ENCODE measurements at places on chromosomes 3 and 15.

- no peak for DNase-seq
These were observed 45.4 kb downstream of the SSR3 start for GRCh38 chr3:156509189-156510174.

DNA sequence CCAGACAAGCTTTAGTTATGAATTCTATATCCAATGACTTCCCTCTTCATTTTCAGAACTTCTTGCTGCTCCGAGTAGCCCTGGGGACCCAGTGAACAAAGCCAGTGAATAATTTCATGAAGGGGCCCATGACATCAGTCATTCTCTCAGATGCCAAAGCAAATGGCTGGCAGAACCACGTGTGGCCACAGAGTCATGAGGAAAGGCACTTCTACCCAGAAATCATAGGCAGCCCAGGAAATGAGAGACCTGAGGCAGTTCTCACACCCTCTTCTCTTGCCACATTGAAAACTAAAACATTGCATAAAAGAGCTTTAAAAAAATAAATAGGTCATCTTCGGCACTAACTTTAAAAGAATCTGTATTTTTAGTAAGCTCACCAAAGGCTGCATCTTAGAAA lies 4.3 kb upstream of the UACA start:
- DNase-seq: peak; percentile 21

- peak; percentile 51 for DNase-seq
These were observed 19.1 kb downstream of the SLC12A6 start for GRCh38 chr15:34318277-34319079.

- no peak for DNase-seq
These were observed 844.7 kb downstream of the DIPK2A start for GRCh38 chr3:144816323-144816722.

DNA sequence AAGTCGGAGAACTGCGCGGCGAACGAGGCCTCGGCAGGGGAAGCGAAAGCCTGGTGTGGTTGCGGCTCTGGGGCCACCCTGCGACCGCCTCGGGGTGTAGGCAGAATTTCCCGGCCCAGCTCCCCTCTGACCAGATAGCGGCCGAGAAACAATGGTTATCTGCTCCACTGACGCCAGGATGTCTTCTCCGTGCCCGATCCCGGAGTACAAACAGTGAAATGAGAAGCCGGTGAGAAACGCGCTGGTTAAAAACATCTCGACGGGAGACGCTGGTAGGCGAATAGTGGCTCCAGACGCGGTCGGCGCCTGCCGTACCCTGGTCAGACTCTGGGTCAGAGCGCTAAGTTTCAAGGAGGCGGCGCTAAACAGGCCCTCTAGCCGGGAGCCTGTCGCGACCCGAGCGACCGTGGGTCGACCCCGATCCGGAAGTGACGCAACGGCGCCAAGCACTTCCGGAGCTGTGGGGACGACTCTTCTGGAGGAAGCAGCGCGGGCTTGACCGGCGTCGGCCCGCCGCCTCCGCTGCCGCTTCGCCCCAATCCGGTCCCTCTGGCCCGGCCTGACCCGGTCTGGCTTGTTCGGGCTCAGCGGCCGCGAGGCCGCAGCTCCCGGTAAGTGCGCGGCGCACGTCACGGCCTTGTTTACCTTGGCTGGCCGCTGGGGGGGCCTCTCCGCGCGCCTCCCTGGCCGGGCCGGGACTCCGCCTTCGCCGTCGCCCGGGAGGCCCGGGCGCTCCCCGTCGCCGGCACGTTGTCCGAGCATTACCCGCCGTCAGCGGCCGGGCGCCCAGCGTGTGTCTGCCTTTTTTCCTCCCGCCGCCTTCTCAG lies at the start of gene ARIH2:
TSS of gene ARIH2 (plus strand) at position 455 of the 827 bp plus-strand sequence. CDS start 8,717 bp downstream, outside the sequence.
- peak; percentile 93 for DNase-seq

DNA sequence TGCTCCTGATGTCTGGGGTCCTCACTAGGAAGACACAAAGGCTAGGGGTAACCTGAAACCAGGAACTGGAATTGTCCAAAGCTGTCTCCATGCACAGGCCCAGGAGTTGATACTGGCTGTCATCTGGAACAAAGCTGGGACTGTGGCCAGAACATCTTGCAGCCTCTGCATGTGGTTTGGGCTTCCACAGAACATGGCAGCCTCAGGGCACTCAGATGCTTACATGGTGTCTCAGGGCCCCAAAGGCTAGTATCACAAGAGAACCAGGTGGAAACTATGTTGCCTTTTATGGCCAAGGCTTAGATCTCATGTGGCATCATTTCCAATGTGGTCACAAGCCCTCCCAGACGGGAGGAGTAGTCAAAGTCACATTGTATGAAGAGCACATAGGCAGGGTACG lies 335.2 kb upstream of the TRIM42 start:
- no peak for DNase-seq

DNA sequence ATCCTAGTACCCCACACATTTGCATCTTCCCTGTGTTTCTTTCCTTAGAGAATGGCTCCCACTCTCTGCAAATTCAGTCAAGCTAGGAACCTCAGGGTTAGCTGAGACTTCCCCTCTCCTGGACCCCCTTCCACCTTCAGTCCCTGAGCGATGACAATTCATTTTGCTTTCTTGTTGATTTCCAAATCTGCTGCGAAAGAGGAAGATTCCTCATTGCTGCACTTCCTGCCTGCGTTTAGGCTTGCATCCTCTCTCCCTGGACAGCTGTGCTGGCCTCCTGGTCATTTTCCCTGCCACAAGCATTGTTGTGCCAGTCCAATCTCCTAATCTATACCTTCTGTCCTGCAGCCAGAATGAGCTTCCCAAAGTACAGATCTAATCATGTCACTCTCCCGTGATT lies 12.3 kb upstream of the DGKG start:
- no peak for DNase-seq

GRCh38 chr3:186940967-186941366 lies 10.6 kb downstream of the ST6GAL1 start:
- no peak for DNase-seq

DNA sequence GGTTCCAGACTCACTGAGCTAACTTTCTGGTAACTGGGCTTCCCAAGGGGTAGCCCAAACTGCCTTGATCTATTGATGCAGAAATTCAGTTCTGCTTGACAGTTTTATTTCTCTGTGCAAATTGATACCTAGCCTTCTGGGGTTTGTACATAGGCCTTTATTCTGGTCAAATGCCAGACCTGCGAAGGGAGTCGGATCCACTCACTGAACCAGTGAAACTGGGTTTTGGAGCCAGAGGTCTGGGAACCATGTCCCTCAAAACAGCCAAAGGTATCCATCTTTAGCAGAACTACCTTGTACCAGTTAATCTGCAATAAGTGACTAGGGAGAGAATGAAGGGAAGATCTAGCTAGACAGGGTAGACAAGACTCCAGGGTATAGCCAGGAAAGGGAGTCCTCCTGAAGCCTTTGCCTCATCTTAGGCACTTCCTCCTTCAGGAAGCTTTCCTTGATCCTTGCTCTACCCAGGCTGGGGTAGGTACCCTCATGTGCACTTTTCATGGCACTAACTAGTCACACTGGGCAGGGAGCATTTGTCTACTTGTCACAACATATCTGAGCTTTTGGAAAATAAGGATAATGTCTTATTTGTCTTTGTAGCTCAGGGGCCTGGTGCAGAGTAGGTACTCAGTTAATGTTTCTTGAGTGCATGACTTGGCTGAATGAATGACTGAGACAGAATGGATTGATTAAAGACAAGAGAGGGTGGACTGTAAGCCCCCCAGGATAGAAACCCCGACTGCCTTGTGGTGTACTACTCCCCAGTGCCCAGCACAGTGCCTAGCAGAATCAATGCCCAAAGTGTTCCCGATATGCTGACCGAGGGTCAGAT lies 1.4 kb upstream of the SNX33 start:
- DNase-seq: no peak

- no peak for DNase-seq
These were observed 29.4 kb downstream of the LYSMD4 start for GRCh38 chr15:99703603-99704443.

DNA sequence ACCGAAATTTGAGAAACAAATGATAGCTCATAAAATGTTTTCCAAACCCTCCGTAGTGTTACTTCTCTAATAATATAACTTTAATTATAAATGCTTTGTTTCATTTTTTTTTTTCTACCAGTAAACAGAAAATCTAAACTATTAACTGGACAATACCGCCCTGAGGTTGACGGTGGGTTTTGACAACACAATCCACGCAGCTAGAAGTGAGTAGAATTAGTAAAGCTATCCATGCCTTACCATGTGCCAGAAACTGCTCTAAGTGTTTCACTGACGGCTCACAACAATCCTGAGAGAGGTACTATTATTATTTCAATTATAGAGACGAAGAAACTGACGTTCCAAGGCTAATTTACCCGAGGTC lies 410 bp downstream of the NDUFAF1 start:
- DNase-seq: no peak

GRCh38 chr3:11928381-11928780 lies 75.8 kb upstream of the SYN2 start:
- DNase-seq: no peak

DNA sequence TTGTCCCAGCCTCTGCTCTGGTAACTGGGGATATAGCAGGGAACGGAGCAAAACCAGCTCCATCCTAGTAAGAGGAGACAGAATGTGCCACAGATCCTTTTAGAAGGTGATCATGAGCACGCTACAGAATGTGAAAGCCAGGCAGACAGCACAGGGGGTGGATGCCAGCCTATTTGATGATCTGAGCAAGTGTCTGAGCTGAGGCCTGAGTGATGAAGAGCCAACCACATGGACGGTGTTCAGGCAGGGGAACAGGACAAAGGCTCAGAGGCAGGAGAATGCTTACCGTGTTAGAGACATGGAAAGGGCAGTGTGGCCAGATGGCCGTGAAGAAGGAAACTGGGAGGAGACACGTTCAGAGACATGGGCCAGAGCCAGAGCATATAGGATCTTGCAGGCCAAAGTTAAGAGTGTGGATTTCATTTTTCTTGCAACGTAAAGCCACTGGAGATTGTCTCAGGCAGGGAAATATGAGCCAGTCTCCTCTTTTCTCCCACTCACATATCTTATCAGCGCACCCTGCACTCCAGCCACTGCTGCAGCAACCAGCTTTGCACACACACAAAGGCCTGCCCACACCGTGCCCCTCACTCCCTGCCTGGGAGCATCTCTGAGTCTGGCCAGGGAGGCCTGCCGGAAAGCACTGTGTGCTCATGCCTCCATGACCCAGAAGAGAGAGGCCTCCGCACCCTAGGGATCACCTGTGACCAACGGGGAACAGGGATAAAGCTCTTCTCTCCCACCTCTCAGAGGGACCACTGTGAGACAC lies 20.1 kb downstream of the RAB43 start:
- no peak for DNase-seq

GRCh38 chr15:74383286-74383685 lies 15.8 kb upstream of the CYP11A1 start:
- DNase-seq: no peak

- DNase-seq: no peak
These were observed 132.6 kb upstream of the LIPC start for GRCh38 chr15:58298879-58299850.

DNA sequence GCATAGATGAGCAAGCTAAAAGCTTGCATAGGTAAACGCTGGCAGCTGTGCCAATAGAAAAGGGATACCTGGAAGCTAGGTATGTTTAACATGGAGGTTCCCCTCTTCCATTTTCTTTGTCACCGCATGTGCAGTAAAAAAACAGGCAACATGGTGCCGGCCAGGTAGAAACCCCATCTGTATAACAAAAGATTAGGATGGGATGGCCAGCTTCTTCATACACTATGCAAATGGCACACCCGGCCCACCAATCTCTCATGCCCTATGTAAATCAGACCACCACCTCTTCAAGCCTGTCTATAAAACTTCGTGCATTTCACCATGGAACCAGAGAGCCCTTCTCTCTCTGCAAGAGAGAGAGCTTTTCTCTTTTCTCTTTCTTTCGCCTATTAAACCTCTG lies 224.3 kb upstream of the P2RY1 start:
- DNase-seq: no peak

DNA sequence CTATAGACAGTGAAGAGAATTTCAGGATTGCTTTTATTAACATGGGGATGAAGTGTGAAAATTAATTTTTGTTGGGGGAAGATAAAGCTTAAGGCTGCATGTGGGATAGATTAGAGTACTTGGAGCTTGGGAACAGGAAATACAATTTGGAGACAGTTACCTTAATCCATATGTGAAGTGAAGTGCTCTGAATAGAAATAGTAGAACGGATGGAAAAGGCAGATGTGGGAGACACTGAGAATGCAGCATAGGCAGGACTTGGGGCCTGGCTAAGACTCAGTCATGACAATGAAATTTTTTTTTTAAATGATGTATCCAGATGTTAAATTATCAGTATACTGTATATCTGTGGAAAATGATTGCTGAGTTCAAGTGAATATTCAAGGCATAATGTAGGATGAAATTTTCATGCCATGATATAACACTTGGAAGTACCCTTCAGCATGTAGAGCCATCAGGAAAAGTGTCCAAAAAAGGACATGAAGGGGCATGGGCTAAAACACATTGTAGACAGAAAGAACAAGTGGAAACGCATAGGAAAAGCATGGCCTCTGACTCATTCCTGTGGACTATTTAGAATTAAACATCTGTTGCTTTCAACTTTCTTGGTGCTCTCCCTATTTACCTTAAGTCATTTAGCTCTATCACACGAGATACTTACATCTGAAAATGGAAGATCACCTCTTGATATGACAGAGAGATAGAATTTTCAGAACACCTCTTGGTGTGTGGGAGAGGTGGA lies 134.8 kb downstream of the RBMS3 start:
- no peak for DNase-seq

- no peak for DNase-seq
These were observed 691.4 kb downstream of the ZBBX start for GRCh38 chr3:166688665-166689064.

- DNase-seq: no peak
These were observed 96.5 kb upstream of the PIAS1 start for GRCh38 chr15:67957435-67958132.

DNA sequence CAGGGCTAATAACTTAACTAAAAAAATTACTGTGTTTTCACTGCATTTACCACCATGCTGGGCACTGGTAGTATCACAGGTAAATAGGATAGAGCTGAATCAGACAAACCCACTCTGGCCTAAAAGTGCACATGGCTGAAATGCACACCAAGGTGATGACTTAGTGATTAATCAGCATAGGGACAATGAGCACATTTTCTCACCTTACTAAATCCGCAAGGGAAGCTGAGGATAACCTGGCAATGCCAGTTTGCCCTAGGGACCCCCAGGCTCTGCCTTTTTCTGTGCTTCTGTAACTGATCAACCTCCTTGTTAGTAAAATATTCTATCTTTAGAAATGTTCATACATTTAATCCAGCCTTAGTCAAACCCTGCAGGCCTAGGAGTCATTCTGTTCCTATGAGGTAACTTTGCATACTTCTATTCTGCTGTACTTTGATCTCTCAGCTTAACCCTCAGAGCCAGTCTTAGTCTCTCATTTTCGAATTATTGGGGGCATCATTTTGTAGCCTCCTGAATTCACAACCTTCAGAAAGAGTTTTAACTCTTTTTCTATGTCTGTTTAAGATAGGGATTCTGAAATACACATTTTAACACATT lies 562.9 kb upstream of the KCNMB2 start:
- no peak for DNase-seq

DNA sequence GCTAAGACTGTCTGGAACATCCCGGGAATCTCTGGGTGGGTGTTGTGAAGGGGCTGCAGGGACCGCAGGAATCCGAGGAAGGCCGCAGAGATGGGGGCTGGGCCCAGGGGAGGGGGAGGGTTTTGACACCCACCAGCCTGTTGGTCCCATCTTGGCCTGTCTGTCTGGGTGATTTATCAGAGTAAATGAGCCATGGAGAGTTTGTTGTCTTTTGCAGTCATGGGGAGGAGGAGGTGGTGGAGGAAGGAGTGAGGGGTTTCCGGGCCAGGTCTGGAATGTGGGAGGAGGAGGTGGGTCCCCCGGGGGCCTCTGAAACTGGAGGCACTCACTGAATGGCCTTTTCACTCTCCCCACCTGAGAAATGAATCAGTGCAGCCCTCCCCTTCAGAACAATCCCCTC lies 11.5 kb downstream of the SEMA3F start:
- no peak for DNase-seq

- no peak for DNase-seq
These were observed 21.2 kb downstream of the ZNF35 start for GRCh38 chr3:44669760-44670159.

All from activated CD8-positive, alpha-beta T cell treated with anti-CD3 and anti-CD28 coated beads for 36 hours (primary cell).